ENCODE measurements at places on chromosomes 11 and 22.

DNA sequence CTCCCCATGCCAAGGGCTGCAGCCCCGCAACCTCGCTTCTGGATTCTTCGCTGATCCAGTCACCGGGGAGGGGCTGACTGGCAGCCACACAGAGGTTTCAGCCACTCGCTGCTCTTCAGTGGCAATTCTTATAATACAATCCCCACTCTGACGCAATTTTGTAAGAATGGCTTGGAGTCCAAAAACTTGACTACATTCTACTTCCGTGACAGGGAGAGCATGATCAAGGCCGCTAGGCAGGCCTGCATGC lies 14.9 kb downstream of the PPM1F start:
- DNase-seq, result peak; percentile 95

DNA sequence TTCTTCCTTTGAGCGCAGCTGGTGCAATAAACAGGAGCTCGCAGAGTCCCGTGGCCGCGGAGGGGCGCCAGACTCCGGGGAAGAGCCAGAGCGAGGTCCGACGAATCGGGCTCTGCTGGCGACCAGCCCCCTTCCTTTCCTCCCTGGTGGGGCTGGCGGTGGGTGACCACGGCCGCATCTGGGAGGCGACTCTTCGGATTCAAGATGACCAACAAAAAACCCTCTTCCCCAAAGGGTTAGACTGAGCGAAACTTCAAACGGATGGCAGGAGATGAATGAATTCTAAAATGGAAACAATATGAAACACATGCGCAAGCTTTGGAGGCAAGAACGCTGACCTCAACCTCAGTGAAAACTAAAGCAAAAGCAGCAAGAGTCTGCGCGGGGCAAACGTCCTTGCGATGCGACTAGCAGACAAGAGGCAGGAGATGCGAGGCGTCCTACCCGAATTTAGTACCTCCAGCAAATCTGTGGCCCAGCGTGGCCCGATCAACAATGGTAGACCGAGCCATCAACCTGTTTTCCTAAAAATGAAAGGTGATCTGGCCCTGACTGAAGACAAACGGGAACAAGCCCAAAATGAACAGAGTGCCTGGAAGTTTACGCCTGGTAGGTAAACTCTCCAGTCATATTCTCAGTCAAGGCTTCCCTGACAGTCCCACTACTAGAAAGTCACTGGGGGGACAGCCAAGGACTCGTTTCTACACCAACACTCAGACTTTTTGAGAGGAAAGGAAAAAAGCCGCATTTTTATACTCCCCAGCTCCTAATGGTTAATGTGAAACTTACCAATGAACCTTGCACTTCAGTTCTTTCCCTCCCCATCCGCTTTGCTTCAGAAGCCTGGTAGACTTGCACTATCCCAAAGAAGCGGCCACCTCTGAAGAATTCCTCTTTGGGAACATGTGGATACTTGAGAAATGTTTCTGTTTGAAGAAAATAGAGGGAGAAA lies 11.6 kb downstream of the MMP3 start:
- peak; percentile 73 for DNase-seq

DNA sequence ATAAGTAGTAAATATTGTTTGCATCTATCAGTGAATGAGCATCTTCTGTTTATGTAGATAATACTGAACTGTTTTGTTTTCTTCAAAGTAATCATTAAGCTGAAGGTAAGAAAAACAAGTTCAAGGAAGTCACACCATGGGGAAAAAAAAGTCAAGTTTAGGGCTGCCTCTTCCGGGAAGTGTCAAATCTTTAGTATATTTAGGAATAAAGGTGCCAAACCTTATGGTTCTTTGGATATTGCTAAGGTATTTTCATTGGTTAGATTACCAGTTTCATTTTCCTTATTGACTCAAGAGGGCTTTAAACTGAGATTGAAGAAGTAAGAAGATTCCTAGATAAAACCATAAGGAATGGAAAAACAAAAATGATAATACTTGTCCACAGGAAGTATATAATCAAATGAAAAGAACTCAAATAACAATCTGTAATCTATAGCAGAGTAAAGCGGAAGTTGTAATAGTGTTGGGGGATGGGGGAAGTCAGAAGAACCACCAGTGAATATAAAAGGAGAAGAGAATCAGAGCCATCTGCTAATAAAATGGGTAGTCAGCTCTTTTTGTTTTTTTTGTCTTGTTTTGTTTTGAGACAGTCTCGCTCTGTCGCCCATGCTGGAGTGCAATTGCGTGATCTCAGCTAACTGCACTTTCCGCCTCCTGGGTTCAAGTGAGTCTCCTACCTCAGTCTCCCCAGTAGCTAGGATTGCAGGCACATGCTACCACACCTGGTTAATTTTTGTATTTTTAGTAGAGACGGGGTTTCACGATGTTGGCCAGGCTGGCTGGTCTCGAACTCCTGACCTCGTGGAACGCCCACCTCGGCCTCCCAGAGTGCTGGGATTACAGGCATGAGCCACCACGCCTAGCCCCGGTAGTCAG lies 2.3 kb downstream of the ATM start:
- no peak for DNase-seq

DNA sequence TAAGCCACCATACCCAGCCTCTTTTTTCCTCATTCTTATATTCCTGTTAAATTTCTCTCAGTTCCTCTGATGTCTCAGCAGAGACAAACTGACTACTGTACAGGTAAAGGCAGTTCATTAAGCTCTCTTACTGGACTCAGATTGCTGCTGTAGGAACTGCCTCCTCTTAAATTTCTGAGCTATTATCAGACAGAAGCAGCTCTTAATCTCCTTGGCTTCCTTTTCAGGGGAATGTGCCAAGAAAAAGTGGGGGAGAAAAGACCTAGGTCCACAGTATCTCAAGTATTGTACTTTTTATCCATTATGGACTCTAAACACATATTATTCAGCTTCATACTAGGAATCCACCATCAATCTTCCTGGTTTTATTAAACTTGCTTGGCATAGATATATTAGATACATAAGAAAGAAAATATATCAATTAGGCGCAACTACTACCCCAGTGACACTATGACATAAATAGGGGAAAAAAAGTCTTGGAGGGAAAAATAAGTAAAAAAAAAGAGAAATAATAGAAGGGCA lies 26.1 kb downstream of the MRTFA start:
- DNase-seq, result no peak

GRCh38 chr22:18023509-18024275 lies 669 bp downstream of the MICAL3 start:
- DNase-seq, result peak; percentile 76

DNA sequence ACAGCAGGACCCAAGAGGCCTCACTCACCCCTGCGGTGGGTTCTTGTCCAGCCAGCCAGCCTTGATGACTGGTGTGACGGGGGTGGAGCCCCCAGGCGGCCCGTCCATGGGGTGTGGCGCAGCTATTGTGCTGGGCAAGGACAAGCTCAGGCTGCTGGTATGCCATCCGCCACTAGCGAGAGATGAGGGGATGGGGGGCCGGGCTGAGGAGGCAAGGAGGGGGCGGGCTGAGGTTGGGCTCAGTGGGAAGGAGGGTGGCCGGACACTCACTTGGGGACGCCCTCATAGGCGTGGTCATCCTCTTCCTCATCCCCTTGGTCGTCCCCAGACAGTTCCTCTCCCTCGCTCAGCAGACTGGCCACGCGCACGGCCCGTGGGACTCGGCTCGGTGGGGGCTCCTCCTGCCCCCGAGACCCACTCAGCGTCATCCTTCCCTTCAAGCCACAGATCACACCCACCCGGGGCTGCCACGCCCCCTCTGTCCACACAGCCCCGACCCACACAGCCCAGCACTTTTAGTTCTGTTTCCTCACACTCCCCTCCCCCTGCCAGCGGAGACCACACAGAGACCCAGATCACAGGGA lies 38.0 kb upstream of the PDE2A start:
- no peak for DNase-seq

GRCh38 chr11:119483341-119483880 lies 60.4 kb upstream of the THY1 start:
- no peak for DNase-seq

DNA sequence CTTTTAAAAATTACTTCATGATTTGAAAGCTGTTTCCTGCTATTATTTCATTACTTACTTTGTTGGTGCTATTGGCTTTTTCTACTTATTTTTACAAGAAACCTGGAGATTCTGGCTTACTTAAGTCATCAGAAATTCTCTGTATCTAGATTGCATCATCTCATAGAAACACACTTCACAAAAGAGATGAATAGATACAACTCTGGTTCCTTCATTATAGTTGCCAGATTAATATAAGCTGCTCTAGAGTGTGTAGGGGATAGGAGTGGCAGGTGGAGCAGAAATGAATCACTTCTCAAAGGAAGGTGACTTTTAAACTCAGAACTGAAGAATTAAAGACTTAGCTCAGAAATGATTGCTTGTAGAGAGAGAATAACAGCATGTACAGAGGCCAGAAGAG lies 20.0 kb downstream of the CYP2R1 start:
- DNase-seq, result no peak

DNA sequence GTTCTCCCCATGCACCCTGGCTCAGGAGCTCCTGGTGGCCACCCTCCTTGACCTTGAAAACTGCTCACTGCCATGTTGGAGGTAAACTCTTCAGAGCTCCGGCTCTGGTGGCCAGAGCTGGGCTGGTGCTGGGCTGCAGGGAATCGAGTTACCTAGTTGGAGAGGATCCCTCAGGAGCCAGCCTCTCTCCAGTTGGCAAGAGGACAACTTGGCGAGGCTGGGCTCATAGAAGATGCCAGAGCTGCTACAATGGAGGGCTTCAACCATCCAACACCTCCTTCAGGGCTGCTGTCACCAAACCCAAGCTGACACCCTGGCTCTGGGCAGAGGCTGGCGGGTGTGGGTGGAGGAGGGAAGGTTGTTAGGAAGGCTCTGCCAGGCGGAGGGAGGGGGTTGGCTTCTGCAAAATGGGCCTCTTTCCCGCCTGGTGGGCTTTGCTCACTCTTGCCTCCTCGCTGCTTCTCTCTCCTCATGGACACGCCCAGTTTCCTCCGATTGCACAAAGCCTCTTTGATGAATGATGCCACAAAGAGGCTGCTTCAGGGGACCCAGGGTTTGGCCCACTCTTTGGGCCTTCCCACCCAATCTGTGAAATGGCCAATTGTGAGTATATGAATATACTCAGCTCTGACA lies 53.1 kb downstream of the THAP12 start:
- no peak for DNase-seq

DNA sequence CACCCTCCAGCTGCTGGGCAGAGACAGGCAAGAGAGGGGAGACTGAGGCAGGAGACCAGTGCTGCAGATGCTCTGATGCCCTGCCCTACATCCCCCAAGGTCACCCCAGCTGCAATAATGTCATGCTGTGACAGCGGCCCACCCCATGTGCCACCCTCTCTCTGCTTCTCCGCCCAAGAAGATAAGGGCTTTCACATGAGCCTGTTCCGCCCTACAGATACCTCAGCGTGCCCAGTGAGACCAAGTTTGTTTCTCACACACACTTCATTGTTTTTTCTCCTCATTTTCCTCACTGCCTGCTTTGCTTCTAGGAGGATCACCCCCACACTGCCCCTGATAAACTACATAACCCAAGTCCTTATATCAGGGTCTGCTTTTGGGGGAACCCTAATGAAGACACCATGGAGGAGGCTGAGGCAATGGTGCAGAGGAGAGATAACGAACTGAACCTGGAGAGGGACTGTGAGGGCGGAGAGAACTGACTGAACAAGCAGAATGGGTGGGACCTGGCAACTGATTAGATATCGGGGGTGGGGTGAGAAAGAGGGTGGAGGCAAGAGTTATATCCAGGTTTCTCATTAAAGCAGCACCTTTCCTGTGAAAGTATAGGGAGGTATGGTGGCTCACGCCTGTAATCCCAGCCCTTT lies 37.5 kb upstream of the TSKU start:
- no peak for DNase-seq

DNA sequence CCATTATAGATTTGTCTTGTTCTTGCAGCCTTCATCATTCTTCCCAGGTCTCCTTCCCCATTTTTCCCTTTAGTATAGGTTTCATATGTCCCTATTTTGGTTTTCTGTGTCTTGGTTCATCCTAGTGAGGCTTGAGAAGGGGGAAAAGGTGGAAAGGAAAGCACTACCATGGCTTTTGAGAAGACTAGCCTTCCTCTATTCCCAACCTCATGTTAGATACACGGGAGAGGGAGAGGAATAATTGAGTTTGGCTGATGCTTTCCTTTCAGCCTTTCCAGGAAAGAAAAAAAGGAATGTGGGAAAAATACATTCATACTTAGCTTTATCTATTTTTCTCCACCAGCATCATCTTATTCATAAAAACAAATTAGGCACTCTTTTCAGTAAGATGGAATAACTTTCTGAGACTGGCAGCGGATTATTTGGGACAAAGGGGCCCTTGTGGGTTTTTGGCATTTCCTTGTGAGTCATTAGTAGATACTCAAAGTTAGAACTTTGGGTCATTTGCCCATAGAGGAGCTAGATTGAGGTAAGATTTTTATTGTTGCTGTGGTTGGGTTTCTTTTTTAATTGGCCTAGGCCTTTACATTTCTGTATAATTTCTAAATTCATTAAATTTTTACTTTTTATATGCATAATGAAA lies 23.8 kb downstream of the CAPRIN1 start:
- DNase-seq, result peak; percentile 70

DNA sequence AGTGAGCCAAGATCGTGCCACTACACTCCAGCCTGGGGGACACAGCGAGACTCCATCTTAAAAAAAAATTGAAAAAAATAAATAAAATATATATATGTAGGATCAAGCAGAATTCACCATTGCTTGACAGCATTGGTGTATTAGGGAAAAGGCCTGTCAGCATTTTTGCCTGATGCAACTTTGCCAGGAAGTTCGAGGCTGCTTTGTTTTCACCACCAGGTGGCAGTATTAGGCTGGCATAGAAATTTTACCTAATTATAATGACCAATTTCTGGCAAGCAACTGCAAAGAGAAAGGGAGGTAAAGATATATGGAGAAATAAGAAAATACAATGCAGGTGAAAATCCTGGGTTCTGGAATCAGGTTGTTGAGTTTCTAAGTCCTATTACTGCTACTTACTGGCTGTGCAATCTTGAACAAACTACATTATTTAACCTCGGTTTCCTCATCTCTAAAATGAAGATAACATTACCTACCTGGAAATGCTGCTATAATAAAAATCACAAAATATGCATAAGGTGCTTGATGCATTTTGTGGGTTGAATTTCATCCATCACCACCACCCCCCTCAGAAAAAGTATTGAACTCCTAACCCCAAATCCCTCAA lies 24.7 kb downstream of the LAYN start:
- peak; percentile 76 for DNase-seq

- no peak for DNase-seq
These were observed 120.3 kb upstream of the B3GAT1 start for GRCh38 chr11:134532131-134532920.

DNA sequence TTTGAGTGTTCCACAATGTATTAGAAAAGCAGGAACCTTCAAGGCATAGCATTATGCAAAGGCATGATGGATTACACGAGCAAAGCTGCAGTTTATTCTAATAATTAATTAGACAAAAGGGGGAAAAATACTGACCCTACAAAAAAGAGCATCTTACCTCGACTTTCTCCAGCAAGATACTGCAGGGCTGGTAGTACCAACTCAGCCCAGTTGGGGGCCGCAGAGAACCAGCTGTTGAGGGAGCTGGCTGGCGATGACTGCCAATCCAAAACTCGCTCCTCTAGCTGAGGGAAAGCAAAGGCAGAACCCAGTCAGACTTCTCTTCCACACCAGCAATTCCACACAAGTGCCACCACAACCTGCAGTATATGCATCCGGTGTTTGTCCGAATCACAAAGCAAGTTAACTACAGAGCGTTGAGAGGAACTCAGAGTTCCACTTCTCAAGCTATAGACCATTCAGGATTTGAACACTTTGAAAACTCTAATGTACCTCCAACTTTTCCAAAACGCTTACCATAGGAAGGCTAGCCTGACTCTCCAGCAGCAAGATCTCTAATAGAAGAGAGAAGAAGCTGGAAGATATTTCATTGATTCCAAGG lies 13.7 kb downstream of the NFRKB start:
- peak; percentile 26 for DNase-seq
